ENCODE measurements at places on chromosomes 13 and 19. TPM values are rescaled to one million over a fixed set of nuclear protein-coding genes. Genes with fewer than 3 reads are reported as not detected.

- H3K27me3 ChIP-seq, result no peaks in the 10 kb centered on the region
- no peak overlapping the region for H3K4me3 ChIP-seq
- H3K36me3 ChIP-seq, result no peaks in the 10 kb centered on the region
- peaks cover 24% of the 10 kb centered on the region for H3K4me1 ChIP-seq
- DNase-seq, result no peak
Observed at GRCh38 chr19:39155114-39155700, 29.6 kb downstream of the PAK4 start.

DNA sequence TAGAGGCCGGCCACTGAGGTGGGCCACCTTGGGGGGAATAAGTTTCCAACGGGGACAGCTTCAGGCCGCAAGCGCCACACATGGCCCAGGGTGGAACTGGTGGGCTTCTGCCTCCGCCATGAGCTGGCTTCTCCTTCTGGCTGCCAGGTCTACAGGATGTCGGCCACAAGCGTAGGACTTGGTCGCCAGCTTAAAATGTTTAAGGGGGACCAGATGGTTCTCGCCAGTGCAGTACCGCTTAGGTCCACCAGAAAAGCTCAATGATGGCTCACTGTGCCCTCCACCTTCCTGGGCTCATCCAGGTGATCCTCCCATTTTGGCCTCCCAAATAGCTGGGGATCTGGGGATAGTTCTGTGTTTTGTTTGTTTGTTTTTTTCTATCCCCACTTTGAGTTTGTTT, 38.7 kb upstream of the ZNF254 start:
- no peak overlapping the region for H3K4me3 ChIP-seq
- no peak overlapping the region for H3K27ac ChIP-seq
- H3K36me3 ChIP-seq, result peaks cover 60% of the 10 kb centered on the region
- no peaks in the 10 kb centered on the region for H3K4me1 ChIP-seq
- no peak for DNase-seq

GRCh38 chr19:56692206-56692895, 20.8 kb upstream of the ZNF835 start:
- H3K4me3 ChIP-seq, result no peak overlapping the region
- H3K27me3 ChIP-seq, result no peaks in the 10 kb centered on the region
- no peaks in the 10 kb centered on the region for H3K4me1 ChIP-seq
- DNase-seq, result no peak
- H3K27ac ChIP-seq, result no peak overlapping the region

DNA sequence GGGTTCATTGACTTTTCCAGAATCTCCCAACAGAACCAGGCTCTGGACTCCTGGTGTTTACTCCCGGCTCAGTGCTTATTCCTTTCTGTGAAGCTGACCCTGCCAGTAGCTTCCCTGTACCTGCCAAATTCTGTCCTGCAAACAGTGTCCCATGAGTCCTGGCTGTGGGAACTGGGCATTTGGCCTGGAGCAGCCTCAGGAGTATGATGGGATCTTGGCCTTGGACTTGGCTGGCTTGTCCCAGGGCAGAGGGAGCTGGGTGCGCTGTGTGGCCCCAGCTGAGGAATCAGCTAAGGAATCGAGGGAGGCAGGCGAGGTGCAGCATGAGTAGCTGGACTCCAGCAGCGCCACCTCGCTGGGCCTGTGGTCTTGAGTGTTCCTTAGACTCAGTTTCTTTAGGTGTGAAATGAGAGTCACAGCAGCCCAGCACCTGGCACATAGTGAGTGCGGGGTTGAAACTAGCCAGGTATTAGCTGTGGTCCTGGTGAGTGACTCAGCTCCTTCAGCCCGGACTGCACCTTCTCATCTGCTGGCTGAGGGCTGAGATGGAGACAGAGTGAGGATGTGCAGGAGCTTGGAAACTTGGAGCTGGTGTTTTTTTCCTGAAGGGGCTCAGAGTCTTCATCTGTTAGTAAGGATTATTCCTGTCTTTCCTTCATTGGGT, 10.4 kb downstream of the CLASRP start:
- H3K4me3 ChIP-seq, result no peak overlapping the region
- H3K36me3 ChIP-seq, result peaks cover 40% of the 10 kb centered on the region
- H3K4me1 ChIP-seq, result peaks cover 37% of the 10 kb centered on the region

- H3K27ac ChIP-seq, result no peak overlapping the region
- DNase-seq, result no peak
- H3K36me3 ChIP-seq, result no peaks in the 10 kb centered on the region
- H3K27me3 ChIP-seq, result no peaks in the 10 kb centered on the region
Observed at GRCh38 chr13:104320446-104320845, 1254.2 kb upstream of the SLC10A2 start.

DNA sequence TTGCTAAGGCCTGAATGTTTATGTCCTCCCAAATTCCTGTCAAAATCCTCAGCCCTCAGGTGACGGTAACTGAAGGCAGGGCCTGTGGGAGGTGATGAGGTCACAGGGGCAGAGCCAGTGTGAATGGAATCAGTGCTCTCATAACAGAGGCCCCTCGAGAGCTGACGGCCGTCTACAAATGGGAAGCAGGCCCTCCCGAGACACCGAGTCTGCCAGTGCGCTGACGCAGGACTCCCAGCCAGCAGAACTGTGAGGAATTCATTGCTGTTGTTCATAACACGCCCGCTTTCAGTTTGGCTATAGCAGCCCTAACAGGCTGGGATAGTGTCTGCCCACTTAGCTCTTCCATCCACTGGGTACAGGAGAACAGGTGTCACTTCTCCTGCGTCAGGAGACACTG, 41.2 kb downstream of the CARS2 start:
- peaks cover 11% of the 10 kb centered on the region for H3K4me1 ChIP-seq
- DNase-seq, result no peak
- no peaks in the 10 kb centered on the region for H3K27me3 ChIP-seq
- H3K27ac ChIP-seq, result no peak overlapping the region

DNA sequence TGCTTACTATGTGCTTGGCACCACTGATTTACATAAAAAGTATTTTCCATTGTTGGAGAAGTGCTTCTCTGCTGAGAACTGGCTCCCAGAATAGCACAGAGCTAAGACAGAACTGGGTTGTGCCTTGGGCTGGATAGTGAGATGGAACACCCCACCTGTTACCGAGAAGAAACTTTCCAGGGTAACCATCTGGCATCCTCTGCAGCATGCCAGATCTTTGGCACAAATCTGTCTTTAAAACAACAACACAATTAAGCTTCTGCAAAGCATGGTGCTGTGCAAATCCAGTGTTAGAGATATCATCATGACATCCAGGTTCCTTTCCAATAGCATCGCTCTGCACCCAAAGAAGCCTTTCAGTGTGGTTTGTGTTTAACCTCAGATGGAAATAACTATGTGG, 202.5 kb upstream of the RFC3 start:
- H3K4me3 ChIP-seq, result no peak overlapping the region
- peaks cover 4% of the 10 kb centered on the region for H3K27me3 ChIP-seq
- no peak for DNase-seq
- H3K36me3 ChIP-seq, result no peaks in the 10 kb centered on the region

DNA sequence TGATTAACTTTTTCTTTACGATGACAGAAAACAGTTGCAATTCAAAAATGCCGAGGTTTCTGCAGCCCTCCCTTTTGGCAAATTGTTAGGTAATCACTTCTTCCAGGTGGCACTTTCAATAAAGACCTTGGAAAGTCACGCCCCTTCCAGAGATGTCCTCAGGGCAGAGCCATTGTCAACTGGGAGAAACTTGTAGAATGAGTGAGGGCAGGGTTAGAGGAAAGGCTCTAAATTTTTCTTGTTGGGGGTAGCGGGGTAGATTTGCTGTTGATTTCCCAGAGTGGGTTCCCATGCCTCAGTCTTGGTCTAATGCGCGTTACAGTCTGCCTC, 421.1 kb downstream of the FGF9 start:
- H3K36me3 ChIP-seq, result no peaks in the 10 kb centered on the region
- DNase-seq, result no peak
- H3K4me1 ChIP-seq, result peaks cover 4% of the 10 kb centered on the region
- H3K27me3 ChIP-seq, result no peaks in the 10 kb centered on the region
- no peak overlapping the region for H3K27ac ChIP-seq

DNA sequence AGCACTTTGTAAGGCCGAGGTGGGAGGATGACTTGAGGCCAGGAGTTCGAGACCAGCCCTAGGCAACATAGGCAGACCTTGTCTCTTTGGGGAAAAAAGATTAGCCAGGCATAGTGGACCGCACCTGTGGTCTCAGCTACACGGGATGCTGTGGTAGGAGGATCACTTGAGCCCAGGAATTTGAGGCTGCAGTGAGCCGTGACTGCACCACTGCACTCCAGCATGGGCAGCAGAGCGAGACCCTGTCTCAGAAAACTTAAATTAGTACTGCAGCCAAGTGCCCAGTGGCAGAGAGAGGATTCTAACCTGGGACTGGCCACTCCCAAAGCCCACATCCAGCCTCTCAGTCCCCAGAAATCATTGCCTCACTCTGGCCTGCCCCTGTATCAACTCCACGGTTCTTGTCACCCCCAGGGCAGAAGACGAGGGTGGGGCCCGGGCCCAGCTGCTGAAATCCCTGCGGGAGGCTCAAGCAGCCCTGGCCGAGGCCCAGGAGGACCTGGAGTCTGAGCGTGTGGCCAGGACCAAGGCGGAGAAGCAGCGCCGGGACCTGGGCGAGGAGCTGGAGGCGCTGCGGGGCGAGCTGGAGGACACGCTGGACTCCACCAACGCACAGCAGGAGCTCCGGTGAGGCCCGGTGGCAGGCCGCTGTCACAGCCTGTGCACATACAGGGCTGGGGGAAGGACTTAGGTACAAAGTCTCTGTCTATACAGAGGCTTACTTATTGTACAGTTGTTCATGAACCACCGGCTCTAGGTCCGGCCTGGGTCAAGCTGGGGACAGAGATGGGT, 53.4 kb downstream of the KCNC3 start:
- H3K27ac ChIP-seq, result no peak overlapping the region
- H3K4me1 ChIP-seq, result no peaks in the 10 kb centered on the region
- H3K27me3 ChIP-seq, result peaks cover 5% of the 10 kb centered on the region
- no peaks in the 10 kb centered on the region for H3K36me3 ChIP-seq
- no peak for DNase-seq

DNA sequence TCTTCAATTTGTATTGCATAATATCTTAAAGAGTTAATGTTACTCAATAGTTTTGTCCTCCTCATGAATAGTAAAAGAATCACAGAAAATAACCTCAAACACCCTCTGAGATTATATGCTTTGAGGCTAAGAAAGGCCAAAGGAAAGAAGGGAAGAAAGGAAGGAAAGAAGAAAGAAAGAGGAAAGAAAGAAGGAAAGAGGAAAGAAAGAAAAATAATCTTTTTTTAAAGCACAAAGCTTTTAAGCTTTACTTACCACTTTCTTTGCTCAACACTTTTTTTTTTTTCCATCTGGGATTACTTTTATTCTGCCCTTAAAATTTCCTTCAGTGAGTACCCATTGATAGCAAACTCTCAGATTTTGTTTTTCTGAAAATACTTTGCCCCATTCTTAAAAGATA, 369.1 kb downstream of the FGF9 start:
- peaks cover 16% of the 10 kb centered on the region for H3K4me1 ChIP-seq
- H3K36me3 ChIP-seq, result no peaks in the 10 kb centered on the region
- no peak for DNase-seq
- no peak overlapping the region for H3K27ac ChIP-seq

DNA sequence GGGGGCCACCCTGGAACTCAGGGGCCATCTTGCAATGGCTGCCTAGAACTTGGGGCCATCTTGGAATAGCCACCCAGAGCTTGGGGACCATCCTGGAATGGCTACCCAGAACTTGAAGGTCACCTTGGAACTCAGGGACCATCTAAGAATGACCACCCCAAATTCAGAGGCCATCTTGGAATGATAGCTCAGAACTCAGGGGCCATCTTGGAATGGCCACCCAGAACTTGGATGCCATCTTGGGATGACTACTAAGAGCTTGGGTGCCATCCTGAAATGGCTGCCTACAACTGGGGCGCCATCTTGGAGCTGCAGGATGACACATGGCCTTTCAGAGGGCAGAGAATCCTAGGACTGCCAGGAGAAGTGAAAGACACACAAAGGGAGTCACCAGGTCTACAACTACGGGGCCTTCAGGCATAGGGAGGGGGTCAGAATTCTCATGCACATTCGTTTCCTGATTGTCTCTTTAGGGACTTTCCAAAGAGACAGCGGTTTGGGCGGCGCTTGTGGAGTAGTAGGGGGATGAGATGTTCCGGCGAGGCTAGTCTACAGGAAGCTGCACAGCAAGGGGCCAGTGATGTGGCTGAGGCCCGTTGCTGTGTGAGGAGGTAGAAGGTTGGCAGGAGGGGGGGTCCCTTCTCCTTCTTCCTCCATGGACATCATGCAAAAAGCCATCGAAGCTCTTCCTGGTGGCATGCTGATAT, 125.0 kb downstream of the IER2 start:
- no peaks in the 10 kb centered on the region for H3K27me3 ChIP-seq
- H3K4me3 ChIP-seq, result no peak overlapping the region
- no peak overlapping the region for H3K27ac ChIP-seq
- H3K36me3 ChIP-seq, result no peaks in the 10 kb centered on the region

GRCh38 chr19:17490411-17490810, 20.1 kb downstream of the SLC27A1 start:
- H3K4me1 ChIP-seq, result peaks cover 3% of the 10 kb centered on the region
- H3K27me3 ChIP-seq, result no peaks in the 10 kb centered on the region
- no peaks in the 10 kb centered on the region for H3K36me3 ChIP-seq
- no peak overlapping the region for H3K27ac ChIP-seq
- no peak for DNase-seq
- no peak overlapping the region for H3K4me3 ChIP-seq

GRCh38 chr19:52640916-52641315, 2.8 kb upstream of the ZNF83 start:
- no peak overlapping the region for H3K4me3 ChIP-seq
- H3K4me1 ChIP-seq, result peaks cover 13% of the 10 kb centered on the region
- peaks cover 22% of the 10 kb centered on the region for H3K36me3 ChIP-seq

DNA sequence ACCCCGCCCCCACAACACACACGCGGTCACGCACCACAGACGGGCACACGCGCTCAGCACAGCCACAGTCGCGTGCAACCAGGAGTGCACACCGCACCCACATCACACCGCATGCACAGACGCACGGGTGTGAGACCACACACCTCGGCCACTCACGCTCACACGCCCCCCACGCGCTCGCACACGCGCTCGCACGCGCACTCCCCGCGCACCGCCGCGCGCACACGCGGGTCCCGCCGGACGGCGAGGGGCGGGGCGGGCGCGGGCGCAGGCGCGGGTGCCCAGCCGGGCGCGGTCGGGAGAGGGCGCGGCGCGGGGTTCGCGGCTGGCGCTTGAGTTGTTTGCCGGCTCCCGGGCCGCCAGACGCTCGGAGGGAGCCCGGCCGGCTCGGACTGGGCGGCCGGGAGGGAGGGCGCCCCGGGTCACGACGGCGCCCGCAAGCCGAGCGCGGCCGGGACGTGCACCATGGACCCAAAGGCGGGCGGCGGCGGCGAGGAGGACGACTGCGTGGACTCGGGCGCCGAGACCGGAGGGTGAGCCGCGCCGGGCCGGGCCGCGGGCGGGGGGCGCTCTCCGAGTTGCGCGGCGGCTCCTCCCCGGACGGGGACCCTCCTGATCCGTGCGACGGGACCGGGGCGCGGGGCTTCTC, at the start of gene FAM124A:
FAM124A (plus strand) TSS at position 362 of the 649 bp plus-strand sequence; CDS start at position 466, 104 bp downstream.
- no peaks in the 10 kb centered on the region for H3K36me3 ChIP-seq
- peaks cover 43% of the 10 kb centered on the region for H3K27me3 ChIP-seq
- peak; percentile 72 for DNase-seq
- no peaks in the 10 kb centered on the region for H3K4me1 ChIP-seq
- H3K4me3 ChIP-seq, result peak within 1 kb of the TSS; percentile 71
- H3K27ac ChIP-seq, result no peak within 1 kb of the TSS

GRCh38 chr13:48656608-48657007, 2.9 kb downstream of the CYSLTR2 start:
- H3K27ac ChIP-seq, result no peak overlapping the region
- peaks cover 48% of the 10 kb centered on the region for H3K4me1 ChIP-seq
- no peak for DNase-seq
- no peaks in the 10 kb centered on the region for H3K27me3 ChIP-seq
- no peak overlapping the region for H3K4me3 ChIP-seq

Gene ZNF497
- total RNA-seq, result 1.1 TPM

Gene ZNF470
- total RNA-seq, result 5.6 TPM

All from activated CD4-positive, alpha-beta T cell treated with anti-CD3 and anti-CD28 coated beads for 36 hours (primary cell).